ENCODE measurements at places on chromosomes 16 and 17.

DNA sequence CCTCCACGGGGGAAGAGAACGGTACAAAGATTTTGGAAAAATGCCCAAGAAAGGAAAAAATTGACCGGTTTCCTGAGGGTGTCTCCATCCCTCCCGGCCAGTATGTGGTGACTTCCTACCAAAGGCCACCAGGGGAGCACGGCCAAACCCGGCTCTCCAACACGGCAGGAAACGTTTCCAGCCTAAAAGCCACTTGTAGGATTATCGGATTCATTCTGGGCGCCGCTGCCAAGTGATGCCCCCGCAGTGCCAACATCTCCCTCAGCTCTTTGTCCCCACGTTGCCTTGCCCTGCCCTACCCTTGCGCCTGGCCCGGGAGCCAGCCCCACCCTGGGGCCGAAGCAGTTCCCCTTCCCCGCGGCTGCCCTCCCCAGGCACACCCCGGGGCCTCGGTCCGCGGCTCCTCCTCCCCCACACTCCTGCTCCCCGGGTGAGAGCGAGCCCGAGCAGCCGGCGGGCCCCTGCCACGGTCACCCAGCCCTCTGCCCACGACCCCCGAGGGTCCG, 688 bp downstream of the CRK start:
- DNase-seq, result peak; percentile 63

GRCh38 chr17:74274709-74275340, 791 bp downstream of the DNAI2 start:
- no peak for DNase-seq

DNA sequence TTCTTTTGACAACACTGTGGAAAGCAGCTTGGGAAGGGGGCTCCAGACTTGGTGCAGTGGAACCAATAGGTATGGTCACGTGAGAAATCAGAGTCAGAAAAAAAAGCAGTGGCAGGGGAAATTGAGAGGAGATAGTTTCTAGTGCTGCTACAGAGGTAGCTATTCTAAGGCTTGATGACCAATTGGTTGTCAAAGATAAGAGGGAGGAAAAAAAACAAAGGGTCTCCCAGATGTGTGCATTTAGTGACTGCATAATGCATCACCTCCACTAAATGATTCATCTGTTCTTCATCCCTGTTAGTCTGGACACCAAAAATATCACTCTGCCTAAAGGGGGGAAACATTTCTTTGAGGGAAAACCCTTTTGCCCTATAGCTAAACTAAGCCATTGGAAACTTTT, 56.5 kb downstream of the PIGL start:
- DNase-seq, result no peak

- DNase-seq, result no peak
Observed at GRCh38 chr16:65702707-65703402, 581.0 kb upstream of the CDH11 start.

DNA sequence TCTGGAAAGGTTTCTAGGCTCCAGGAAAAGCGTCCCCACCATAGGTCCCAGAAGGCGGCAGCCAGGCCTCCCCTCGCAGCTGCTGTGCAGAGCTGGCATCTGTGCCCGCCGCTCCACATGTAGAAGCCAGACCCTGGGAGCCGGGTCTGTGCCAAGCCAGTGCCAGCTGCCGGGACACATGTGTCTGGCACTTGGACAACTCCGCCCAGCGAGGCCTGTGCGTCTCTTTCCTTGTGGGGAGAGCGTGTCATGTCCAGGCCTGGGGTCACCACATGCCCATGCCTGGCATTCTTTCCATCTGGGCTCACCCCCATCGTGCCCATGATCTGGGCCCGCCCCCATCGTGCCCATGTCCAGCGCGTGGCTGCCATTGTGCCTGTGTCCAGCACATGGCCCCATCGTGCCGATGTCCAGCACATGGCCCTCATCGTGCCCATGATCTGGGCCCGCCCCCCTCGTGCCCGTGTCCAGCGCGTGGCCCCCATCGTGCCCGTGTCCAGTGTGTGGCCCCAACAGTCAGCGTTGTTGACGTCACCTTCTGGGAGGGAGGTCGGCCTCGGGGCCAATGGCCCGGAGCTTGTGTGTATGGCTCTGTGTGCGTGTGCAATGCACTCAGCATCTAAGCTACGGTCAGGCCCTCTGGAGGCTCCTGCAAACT, 13.3 kb upstream of the ACSF3 start:
- no peak for DNase-seq

DNA sequence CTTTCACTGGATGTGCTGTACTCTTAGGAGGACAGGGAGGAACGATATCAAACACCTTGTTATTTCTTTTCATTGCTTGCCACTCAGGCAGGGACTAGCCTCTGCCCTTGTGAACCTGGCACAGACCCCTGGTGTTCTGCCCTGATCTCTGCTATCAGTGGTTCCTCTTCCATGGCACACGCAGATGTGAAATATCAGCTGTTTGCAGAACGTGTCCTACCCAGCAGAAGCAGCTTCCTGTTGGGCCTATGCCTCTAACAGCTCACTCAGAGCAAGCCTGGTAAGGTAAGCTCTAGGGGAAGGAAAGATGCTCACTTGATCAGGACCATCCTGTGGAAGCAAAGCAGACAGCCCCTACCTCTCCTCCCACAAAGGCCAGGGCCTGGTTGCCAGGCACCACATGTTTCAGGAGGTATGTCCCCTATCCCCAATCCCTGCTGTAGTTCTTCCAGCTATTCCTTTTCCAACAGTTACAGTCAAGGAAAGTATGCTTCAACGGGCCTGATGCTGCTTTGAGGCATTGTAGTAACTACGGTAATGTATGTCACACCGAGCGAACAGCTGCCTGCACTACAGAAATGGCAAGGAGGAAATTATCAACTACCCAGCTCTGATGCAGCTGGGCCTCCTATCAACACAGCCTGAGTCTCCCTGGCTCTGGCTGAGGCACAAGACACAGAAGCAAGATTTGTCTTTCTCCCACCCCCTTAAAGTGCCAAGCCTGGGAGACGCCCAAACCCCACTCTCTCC, 41.3 kb upstream of the GFOD2 start:
- no peak for DNase-seq

GRCh38 chr16:76114681-76115080, 162.5 kb upstream of the CNTNAP4 start:
- DNase-seq, result no peak

GRCh38 chr17:39756380-39757079, 18.8 kb downstream of the GRB7 start:
- peak; percentile 44 for DNase-seq

DNA sequence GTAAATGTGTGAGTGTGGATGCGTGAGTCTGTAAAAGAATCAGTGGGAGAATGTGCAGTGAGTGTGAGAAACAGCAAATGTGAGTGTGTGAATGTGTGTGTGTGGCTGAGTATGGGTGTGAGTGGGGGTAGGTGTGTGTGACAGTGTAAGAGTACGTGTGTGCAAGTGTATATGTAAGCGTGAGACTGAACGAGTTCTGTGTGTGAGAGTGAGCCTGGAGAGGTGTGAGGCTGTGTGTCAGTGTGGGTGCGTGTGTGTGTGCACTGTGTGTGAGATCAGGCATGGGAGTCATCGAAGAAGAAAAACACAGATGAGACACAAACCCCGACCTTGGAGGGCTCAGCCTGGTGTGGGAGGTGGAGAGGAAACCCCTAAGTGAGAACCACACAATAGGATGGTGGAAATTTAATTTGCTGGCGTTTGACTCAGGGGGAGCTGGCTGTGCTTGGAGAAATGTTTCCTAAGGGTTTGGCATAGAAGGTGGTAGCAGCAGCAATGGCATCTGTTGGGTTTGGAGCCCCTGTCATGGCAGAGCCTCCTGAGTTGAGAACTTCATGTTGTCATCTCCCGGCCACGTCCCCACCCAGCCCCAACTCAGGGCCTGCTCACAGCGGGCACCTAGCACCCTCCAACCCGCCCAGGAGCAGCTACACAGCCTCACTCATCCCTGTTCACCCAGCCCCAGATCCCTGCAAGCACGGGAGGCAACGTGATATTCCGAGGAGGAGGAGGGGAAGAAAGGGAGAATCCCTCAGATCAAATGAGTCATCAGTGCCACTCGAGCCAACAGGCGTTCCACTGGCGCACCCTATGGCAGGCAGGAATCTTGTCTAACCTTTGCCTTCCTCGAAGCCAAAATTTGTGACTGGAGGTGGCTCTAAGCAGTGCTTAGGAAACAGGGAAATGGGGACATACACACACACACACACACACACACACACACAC, 14.3 kb upstream of the NUBP1 start:
- no peak for DNase-seq

DNA sequence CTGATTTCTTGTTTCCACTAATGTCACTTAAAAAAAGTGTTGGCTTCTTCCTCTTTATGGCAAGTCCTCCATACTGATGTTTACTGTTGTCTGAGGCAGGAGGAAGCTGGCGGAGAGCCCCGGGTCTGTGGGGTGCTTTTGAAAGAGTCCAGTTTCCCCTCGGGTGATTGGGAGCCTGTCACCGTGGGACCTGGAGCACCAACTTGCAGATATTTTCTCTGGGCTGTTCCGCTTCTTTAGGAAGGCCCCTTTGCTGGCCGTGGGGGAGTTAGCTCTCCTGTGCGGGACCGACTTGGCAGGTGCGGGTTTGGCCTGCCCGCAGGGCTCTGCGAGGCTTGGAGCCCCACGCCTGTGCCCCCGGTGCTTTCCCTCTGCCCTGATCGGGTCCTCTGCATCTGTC, 3.1 kb downstream of the BANP start:
- no peak for DNase-seq

GRCh38 chr16:27503662-27504061, 46.1 kb downstream of the GTF3C1 start:
- no peak for DNase-seq

- no peak for DNase-seq
Observed at GRCh38 chr16:54649876-54650275, 280.8 kb upstream of the IRX5 start.

DNA sequence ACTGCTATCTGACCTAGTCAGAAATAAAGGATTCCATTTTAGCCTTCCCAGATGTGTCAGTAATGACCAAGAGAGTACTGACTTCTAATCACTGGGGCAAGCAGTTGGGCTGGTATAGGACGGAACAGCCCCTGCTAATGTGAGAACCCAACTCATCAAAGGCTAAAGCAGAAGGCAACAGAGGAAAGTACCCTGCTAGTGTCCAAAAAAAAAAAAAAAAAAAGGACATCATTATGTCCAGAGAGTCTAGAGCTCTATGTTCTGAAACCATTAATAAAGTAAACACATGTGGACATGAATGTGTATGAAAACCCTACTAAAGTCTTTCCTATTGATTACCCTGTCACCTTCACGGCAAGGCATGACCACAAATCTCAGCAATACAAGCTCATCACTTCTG, 85.0 kb downstream of the CYTH1 start:
- no peak for DNase-seq

- DNase-seq, result no peak
Observed at GRCh38 chr17:29141514-29141876, 38.7 kb downstream of the MYO18A start.

- no peak for DNase-seq
Observed at GRCh38 chr17:57068222-57068658, 16.8 kb upstream of the AKAP1 start.

GRCh38 chr16:50224286-50224685, 42.1 kb upstream of the ADCY7 start:
- no peak for DNase-seq

- DNase-seq, result no peak
Observed at GRCh38 chr17:27855454-27855853, 37.7 kb downstream of the LYRM9 start.

DNA sequence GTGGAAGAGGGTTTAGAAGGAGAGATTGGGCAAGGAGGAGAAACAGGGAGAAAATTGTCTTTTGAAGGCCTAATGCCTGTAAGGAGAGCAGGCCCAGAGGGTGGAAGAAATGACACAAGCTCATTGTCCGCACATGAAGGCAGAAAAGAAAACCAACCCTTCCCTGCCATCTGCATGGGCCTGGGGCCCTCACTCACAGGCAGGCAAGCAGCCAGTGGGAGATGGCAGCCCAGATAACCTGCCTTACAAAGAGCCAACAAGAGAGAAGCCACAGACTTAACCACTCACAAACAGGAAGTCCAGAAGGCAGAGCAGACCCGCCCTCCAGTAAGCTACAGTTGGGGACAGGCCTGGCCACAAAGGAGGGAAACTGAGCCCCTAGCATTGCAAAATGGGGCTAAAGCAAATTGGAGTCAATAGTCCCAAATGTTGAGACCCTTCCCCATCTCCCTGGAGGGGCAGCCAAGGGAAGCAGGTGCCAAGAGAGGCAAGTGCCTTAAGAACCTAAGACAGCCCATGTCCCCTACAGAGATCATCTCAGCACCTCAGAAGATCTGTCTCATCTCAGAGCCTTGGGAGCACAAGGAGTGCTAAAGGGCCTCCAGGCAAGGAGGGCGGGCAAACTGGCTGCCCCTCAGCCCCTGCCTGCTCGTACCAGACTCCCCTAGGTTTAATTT, 7.3 kb upstream of the TSPOAP1 start:
- peak; percentile 74 for DNase-seq

GRCh38 chr17:57044976-57045867, 39.8 kb upstream of the AKAP1 start:
- DNase-seq, result no peak

- DNase-seq, result no peak
Observed at GRCh38 chr17:46009681-46010596, 10.9 kb downstream of the STH start.

DNA sequence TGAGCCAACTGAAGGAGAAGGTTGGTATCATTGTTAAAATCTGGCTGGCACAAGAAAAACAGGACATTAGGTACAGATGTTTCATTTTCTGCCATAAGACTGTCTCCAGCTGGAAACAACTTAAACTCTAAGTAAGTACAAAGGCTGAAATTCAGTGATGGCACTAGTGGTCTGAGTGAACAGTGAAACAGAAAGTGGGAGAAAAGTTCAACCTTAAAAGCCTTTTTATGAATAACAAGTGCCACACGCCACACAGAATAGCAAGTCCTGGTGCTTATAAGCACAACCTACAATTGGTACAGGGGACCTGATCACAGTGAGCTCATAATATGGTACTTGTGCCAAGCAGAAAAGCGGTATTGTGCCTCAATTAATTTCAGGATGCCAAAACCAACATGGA, 56.7 kb downstream of the CEP112 start:
- DNase-seq, result no peak

GRCh38 chr17:39200070-39200879, at the start of gene RPL19:
Gene RPL19 (plus strand): TSS chr17:39200283. CDS start chr17:39200345, 62 bp downstream.
- DNase-seq, result peak; percentile 80

DNA sequence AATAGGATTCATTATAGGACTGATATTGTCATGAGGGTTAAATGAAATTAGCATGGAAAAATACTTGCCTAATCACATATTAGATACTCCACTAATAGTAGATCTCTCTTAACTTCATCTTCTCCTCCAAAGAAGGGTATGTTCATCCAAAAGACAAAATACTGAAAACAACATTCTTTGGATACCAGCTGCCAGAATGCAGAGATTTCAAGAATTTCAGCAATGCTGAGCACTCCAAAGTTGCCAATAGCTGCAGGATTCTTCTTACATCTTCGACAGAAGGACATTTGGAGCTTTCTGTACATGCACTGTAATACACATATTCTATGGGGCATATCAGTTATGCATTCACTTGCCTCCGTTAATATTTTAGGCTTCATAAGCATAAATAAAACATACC, 436.5 kb downstream of the HAPSTR1 start:
- no peak for DNase-seq

Measured in GM06990 (cell line).